NCI-H146 (cell line): ENCODE measurements at places on chromosomes 3 and 15.

- DNase-seq, result no peak
Observed at GRCh38 chr15:47812470-47812999, 95.2 kb downstream of the SEMA6D start.

DNA sequence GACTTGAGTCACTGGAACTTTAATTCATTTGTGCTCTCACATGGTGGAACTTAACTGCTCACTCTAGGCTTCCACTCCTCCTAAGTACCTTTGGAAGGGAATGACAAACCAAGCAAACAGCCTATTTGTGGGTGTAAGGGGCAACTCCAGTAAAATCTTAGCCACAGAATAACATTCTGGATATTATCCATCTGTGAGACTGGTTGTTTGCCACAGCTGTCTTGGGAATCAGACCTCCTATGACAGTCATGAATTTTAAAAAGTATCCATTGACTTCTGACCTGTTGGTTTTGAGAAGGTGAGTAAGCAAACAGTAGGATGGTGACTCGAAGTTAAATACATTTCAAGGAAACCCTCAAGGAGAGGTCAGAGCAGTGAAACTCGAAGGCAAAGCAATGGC lies 147.3 kb upstream of the CDIN1 start:
- DNase-seq, result no peak

GRCh38 chr3:6560259-6560658 lies 300.7 kb upstream of the GRM7 start:
- DNase-seq, result no peak

DNA sequence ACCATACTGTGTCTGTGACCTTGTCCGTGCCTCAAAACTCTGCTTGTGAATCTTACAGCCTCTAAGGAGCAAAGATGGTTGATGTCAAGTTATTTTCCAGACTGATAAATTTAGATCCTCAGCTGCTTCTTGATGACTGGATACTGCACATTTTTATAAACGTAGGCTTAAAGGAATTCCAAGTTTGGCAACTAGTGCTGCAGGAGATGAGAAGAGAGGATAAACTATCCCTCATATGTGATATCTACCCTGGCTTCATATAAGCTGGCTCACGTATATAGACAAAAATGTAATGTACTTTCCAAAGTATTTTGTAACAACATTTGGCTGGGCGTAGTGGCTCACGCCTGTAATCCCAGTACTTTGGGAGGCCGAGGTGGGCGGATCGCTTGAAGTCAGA lies 89.6 kb downstream of the GMPS start:
- DNase-seq, result no peak
